ENCODE measurements at places on chromosomes 5 and 9.

GRCh38 chr9:126761274-126761673 lies 43.6 kb upstream of the ZBTB43 start:
- DNase-seq, result no peak

- no peak for DNase-seq
Measured at GRCh38 chr5:111255169-111255568, 31.0 kb downstream of the CAMK4 start.

DNA sequence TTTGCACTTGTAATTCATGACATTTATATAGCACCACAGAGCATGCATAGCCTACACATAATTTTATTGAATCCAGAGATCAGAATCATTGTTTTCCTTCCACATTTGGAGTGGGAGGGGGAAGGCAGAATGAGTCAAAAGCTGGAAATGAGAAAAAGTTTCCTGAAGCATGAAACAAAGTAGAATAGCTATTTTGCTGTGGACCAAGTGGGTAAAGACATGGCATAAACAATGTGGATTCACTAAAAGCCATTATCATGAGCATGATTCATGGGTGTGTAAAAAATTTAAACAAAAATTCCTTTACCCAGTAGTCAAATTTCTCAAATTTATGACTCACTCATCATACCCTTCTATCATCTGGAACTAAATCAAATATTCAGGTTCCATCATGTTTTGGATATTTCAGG lies 97.9 kb downstream of the YIPF5 start:
- DNase-seq, result no peak

DNA sequence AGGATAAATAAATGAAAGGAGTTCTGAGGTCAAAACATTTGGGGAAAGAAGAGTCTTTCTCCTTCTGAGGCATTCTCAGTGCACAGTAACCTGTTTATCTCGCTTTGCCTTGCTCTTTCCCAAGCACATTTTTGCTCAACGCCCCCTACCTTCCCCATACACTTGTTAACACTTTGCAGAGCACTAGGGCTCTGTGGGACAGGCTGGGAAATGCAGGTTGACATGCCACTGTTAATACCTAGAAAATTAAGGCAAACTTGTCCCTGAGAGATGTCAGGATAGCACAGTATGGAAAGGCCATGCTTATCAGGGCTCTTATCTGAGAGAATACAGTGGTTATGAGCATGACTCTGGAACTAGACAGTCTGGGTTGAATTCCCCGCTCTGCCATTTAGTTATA lies 152.0 kb downstream of the DOCK8 start:
- DNase-seq, result no peak

DNA sequence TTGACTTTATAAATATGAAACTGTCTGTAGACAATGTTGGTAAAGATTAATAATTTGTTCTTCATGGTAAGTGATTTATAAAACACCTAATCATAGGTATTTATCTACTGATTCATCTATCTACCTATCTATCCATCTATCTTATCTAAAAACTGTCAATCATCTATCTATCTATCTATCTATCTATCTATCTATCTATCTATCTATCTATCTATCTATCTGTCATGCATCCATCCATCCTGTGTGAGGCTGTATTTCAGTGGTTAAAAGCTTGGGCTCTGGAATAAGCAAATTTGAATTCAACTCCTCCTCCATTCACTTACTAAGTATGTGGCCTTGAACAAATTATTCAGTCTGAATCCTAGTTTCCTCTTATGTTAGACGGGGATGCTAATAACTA lies 161.9 kb upstream of the GNA14 start:
- DNase-seq, result no peak

DNA sequence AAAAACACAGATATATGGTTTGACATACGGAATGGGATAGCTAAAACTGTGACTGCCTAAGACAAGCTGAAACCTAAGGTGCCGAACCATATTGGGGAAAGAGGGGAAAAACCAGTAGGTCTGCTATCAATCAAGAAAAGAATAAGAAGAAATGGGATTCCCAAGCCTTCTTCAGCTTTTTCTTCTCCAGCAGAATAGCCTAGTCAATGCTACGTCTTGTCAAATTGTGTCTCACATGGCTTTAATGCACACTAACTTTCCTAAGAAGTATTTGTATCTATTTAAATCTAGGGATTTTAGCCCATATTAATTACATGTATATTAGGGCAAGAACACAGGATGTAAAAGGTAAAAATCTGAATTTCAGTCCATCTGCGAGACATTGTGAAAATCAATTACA lies 797 bp upstream of the FBXO38 start:
- DNase-seq, result no peak

- DNase-seq, result no peak
Measured at GRCh38 chr5:157198277-157198986, 17.8 kb downstream of the ITK start.

- no peak for DNase-seq
Measured at GRCh38 chr9:68733021-68733405, 28.0 kb downstream of the PIP5K1B start.

GRCh38 chr9:94677929-94678328 lies 38.6 kb upstream of the FBP1 start:
- DNase-seq, result no peak

DNA sequence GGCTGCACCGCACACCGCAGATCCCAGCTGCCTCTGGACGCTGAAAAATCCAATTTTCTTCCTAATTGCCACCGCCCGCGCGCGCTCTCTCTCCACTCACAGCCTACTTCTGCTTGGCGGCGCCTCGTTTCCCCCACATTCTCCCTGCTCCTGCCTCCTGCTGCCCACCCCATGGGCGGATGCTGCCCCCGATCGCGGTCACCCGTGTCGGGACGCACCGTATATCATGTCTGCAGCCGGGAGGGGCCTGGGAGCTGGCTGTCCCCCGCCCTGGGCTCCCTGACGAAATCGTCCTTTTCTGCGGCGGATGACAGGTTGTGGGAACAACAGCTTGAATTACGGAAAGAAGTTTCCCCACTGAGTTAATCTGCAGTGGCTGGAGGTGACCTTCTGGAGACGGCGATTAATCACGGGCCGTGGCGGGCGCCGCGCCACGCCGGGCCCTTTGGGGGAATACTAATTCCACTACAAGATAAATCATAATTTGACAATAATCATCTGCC lies 36.3 kb upstream of the PSD2 start:
- no peak for DNase-seq

DNA sequence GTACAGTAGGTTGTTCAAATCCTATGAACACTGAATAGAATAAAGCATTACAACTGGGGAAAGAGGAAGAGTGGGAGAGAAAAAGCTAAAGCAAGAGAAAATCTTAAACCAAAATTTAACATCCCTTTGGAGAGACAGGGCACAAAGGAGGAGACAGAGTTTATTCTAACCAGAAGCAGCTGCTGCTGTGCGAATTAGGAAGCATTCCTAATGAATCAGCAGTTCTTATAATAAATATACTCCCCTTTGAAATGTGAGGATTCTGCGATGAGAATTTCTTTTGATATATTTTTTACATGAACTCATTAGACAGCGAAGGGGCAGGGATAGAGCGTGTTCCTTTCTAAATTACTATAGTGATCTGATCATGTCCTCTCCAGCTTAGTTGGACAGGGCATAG lies 233.4 kb downstream of the DENND1A start:
- DNase-seq, result no peak

DNA sequence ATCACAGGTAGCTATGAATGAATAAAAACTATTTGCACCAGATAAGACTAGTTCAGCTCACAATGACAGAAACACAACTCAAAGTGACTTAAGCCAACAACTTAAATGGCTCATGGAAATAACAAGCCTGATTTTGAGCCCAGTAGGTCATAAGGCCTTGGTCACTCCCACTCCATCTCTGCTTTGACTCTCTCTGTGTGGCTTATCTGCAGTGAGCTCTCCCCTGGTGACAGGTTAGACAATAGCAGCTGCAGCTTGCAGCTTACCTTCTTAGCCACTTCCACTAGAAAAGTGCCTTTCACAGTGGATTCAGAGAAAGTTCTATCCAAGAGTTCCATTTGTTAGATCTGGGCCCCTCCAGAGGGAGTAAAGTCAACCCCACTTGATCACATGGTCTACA lies 315.7 kb downstream of the RAB3C start:
- DNase-seq, result no peak

- DNase-seq, result no peak
Measured at GRCh38 chr5:19987612-19988361, at the start of gene CDH18. CDH18 (minus strand) TSS chr5:19988200; CDS start chr5:19838986, 149,214 bp downstream.

DNA sequence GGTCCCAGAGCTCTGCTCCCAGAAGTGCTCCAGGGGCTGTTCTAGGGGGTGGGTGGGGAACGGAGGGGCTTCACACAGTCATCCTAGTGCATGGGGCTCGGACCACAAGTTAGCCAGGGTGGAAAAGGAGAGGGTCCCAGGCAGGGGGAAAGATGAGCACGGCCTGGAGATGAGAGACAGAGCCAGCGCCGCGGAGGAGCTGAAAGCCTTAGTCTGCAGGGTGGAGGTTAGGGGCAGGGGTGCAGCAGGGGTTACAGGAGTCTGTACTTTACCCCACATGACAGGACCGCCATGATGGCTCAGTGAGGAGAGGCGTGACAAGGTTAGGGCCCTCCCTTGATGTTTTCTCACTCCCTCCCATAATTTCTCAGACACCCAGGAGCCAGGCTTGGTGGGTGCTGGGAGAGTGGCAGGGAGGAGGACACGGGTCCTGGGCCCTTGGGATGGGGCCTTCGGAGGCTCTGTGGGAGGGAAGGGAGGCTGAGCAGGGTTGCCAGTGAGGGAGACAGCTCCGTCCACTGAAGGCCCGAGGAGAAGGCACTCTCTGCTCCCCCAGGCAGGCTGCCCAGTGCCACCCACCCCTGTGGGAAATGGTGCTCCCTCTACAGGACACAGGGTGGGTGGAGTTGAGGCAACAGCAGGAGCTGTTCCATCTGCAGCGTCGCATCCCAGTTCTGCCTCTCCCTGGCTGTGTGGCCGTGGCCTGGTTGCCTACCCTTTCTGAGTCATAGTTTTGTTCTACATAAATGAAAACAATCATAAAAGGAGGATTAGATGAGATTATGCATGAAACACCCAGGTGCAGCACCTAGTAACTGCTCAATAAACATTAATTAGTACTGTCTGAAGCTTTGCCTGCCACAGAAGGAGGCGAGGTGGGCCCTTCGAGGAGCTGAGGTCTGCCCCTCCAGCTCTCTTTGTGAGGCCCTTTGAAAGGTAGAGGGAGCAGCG lies 66.2 kb downstream of the NDST1 start:
- no peak for DNase-seq

DNA sequence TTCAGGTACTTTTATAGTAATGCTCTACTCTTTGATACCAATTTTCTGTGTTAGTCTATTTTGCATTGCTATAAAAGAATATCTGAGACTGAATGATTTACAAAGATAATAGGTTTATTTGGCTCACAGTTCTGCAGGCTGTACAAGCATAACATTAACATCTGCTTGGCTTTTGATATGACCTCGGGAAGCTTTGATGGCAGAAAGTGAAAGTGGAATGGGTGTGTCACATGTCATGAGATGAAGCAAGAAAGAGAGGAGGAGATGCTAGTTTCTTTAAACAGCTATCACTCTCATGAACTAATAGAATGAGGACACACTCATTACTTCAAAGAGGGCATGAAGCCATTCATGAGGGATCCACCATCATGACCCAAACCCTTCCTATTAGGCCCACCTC lies 270.9 kb upstream of the IL12B start:
- DNase-seq, result no peak

Measured in activated CD8-positive, alpha-beta memory T cell treated with anti-CD3 and anti-CD28 coated beads for 1 hour (primary cell).